Fibroblast of lung (primary cell): ENCODE measurements at places on chromosomes 12 and 14.

DNA sequence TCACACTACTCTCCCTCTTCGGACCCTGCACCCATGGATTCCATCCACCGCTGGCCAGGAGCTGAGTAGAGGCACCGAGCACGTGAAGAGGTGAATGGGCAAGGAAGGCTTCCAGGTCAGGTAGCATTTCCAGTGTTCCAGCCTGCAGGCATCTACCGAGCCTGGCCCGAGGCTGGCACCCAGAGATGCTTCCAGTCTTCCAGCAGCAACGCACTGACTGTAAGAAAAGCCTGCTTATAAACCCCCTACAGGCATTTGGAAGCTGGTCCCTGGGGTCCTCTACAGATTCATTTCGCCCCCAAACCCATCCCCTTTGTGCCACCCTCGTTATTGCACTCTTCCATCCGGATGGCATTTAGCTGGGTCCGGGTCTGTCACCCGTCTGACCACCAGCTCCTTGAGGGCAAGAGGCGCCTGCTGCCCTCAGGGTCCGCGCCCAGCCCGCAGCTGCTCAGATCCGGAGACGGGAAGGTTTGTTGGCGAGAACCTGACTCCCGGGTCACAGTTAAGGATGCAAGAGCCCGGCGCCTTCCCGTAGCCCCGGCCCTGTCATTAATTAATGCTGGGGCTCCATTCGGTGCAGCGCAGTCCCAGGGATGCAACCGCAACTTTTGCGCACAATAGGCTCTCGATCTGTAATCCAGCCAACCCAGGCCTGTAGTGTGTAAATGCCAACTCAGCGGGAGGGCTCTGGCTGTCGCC, 614 bp upstream of the MARK3 start:
- no peak for DNase-seq

- no peak for DNase-seq
These were observed 1.1 kb upstream of the INSM2 start for GRCh38 chr14:35532783-35533356.

DNA sequence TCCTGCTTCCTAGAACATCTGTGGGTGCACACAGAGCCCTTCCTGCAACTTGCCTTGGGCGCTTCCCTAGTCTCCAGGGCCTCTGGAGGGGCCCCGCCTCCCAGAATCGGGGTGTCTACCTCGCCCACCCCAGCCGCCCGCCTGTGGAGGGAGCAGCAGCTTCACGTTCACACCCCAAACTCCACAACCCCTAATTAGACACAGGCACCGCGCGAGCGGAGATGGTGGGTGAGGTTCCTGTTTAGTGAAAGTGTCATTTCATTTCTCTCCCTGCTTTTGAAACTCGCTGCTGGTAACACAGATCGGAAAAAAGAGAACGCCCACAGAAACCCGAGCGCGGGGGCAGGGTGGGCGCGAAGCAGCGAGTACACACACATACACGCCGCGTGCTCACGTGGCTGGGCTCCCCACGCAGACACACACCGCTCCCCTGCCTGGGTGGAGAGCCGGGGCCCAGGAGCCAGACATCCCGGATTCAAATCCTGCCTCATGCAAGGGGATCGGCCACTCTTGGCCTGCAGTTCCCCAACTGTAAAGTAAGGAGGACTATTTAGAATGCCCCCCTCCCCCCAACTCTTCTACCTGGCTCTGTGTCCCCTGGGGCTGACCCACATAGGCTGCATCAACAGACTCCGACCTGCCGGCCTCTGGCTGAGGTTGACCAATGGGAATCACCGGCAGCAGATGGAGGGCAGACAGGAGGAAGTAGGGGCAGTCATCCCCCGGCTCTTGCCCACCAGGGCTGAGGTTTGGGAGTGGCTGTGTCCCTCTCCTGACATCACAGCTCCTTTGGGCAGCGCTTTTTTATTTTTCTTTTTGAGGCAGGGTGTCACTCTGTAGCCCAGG, 79.2 kb upstream of the NCOR2 start:
- no peak for DNase-seq

DNA sequence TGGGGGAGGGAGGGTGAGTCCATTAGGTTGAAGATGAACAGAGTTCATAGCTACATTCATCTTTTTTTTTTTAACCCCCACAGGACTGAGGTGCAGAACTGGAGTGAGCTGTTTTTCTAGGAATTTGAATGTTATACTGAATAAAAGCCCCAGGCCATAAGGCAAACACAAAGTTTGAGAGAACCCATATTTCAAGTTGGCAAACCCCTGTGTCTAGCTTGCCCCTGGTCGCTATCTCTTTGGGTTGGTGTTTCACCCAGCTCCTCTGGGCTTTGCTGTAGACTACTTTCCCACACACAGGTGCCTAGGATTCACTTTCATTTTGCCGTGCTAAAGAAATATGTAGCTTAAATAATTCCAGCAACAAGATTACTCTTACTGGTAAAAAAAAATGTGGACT, 5.2 kb upstream of the LMO3 start:
- no peak for DNase-seq

- DNase-seq, result no peak
These were observed 278.2 kb upstream of the SFSWAP start for GRCh38 chr12:131432532-131433260.

- DNase-seq, result peak; percentile 64
These were observed 82.4 kb downstream of the ARL6IP4 start for GRCh38 chr12:123062681-123063486.

DNA sequence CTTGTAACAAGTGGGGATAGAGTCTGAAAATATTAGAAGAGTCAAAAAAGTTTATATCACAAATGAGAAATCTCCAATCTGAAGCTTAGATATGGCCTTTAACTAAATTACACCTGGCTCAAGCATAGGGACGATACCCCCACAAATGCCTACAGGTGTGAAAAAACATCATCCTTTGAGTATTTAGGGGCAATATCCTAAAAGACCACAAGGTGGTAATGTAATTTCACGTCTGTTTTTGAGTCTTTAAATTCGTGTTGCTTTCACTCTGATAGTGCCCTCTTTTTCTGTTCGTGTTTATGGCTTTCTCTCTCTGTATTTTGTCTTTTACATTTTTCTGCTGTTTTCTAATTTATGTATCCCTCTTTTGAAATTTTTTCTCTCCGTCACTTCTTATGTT, 84.3 kb downstream of the ETNK1 start:
- no peak for DNase-seq

- no peak for DNase-seq
These were observed 83.0 kb upstream of the FZD10 start for GRCh38 chr12:130079279-130079678.

DNA sequence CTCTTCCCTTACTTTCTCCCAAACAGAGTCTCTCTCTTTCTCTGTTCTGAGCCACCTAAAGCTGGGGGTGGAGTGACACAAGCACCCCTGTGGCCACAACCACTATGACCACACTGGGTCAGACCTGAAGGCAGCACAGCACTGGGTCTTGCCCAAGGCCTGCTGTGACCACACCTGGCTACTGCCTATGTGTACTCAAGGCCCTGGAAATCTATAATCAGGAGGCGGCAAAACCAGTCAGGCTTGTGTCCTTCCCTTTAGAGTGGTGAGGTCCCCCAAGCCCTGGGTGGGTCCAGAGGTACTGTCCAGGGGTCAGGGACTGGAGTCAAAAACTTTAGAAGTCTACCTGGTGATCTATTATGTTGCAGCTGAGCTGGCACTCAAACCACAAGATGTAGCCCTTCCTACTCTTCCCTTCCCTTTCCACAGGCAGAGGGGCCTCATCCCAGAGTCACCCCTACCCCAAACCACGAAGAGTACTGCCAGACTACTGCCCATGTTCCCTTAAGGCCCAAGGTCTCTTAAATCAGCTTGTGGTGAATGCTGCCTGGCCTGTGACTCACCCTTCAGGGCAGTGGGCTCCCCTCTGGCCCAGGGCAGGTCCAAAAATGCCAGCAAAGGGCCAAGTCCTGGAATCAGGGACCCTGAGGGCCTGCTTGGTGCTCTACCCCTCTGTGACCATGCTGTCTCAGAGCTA, 179.8 kb upstream of the DYRK2 start:
- no peak for DNase-seq

GRCh38 chr12:121238604-121239350, 28.8 kb downstream of the P2RX4 start:
- DNase-seq, result no peak

- DNase-seq, result no peak
These were observed 37.4 kb downstream of the FMNL3 start for GRCh38 chr12:49669796-49670195.

- no peak for DNase-seq
These were observed 2.0 kb downstream of the ASPG start for GRCh38 chr14:104087505-104087904.

DNA sequence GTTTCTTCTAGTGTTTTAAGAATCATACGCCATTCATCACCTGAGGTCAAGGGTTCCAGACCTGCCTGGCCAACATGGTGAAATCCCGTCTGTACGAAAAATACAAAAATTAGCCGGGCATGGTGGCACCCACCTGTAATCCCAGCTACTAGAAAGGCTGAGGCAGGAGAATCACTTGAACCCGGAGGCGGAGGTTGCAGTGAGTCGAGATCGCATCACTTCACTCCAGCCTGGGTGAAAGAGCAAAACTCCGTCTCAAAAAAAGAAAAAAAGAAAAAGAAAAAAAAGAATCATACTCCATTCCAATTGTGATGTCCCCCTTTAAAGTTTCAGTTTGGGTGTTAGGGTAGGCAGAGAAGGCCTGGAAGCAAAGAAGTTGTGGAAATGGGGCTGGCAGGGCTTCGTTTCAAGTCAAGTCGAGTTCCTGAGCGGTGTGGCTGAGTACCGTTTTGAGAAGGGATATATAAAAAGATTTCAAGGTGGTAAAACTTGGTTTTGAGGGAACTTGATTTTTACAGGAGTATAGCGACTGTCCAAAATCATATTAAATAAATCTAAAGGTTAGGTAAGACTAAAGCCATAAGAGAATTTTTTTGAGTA, 1.5 kb upstream of the TAOK3 start:
- DNase-seq, result no peak

DNA sequence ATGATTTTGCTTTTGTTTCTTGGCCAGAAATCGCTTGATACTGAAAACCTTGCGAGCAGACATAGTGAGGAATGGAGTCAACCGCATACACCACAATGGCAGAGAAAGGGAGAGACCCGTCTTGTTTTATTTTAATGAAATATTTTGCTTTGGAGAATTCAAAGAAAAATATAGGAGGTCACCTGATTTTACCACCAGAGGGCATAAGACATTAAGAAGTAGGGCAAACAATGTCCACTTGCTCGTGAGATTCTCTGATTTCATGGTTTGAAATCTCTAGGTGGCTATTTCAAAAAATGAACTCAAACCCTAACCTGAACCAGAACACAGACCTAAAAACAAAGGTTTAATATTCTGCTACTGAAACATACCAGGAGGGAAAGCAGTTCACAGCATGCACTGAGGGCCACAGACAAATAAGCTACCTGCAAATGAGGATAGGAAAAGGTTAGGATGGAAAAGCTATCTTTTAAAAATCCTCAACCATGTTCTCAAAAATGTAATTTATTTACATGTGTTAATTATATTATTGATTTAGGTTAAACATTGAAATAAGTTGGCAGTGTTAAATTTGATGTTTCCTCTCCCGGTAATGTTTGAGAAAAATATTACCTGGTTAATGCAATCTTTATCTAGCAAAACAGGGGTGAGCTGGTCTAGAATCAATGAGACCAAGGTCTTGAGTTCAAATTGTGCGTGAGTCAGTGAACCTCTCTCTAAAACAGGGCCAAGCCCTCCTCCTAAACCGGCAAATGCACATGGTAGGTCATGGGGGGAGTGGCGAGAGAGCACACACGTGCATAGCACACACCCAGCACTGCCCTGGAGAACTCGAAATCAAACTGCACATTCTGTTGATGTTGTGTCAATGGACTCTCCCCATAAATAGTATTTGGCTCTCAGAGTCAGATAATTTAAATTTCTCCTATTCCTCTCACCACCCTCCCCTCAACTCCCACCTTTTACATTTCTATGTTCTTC, 12.5 kb downstream of the IFNG-AS1 start:
- DNase-seq, result peak; percentile 2

DNA sequence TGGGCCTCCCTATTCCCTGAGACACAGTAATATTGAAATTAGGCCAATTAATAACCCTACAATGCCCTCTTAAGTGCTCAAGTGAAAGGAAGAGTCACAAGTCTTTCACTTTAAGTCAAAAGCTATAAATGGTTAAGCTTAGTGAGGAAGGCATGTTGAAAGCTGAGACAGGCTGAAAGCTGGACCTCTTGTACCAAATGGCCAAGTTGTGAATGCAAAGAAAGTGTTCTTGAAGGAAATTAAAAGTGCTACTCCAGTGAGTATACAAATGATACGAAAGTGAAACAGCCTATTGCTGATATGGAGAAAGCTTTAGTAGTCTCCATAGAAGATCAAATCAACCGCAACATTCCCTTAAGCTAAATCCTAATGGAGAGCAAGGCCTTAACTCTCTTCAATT, 140.8 kb downstream of the PTCSC3 start:
- DNase-seq, result no peak

DNA sequence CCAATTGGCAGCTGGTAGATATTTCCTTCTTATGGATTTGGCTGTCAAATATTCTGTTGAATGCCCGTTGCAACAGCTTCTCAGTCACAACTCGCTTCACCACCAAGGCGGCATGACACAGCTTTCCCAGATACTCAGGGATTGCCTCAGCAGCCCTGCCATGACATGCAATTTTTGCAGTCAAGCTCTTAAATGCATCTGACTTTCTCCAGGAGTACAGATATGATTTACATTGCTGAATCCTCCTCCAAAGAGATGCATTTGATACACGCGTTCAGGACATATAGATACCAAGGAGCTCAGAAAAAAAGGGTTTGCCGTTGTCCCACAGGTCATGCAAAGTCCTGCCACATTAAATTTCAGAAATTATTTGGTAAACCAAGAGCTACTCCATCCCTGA, 6.5 kb downstream of the KRT5 start:
- no peak for DNase-seq

DNA sequence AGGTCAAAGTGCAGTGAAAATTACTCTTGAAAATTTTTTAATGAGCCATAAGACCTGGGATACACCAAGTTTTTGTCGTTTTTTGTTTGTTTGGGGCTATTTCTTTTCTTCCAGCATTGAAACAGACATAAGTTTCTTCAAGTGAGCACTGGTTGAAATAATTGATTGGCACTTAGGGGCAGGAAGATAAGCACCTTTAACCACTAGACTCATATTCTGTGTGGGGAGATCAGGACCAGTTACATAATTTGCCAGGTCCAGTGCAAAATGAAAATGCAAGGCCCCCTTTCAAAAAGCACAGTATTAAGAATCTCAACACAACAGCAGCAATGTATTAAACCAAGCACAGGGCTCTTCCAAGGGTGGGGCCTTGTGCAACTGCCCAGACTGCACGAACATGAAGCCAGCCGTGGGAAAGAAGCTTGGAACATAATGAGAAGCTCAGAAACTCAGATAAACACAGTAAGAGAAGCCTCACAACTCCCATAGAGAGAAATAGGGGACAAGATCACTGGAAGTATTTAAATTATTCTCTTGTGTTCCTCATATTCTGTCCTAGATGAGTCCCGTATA, 3.2 kb upstream of the TCP11L2 start:
- DNase-seq, result no peak

- peak; percentile 76 for DNase-seq
These were observed 90.1 kb upstream of the DAAM1 start for GRCh38 chr14:59098377-59098776.

DNA sequence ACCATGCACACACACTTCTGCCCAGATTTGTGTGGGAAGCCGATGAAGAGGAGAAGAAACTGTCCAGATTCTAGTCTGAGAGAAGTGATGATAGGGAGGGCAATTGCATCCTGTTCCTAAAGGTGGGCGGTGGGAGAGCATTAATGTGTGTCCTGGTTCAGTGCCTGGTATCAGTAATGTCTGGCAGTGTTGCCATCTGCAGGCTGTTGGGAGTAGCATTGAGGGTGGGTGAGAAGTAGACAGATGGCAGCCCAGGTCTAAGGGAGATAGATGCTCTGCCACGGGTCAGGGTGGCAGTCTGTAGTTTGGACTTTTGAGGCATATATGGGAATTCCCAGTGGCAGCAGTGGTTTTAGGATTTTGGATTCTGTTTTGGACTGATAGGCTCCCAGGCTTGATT, 156.4 kb downstream of the ETNK1 start:
- DNase-seq, result no peak
